EH (cell line): ENCODE measurements at places on chromosomes 6 and 20.
A peak's percentile ranks its signal among the peaks of the same experiment; 100 is the strongest.

DNA sequence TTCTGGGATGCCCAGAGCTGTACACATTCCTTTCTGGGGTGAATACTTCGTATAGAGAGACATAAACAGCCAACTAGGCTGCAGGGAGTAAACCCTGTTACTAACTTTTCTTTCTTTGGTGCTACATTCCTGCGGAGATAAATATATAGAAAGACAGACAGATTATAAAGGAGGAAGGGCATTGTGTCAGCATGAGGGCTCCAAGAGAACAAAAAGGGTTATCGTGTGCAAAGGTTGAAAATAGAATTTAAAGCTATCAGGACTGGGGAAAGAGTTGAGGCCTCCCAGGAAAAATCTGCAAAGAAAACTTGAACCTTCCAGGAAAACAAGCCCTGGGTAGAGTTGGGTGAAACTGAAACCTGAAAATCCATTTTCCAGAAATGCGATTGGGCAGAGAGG is 68.0 kb downstream of the TMEM170B start:
- DNase-seq: no peak

DNA sequence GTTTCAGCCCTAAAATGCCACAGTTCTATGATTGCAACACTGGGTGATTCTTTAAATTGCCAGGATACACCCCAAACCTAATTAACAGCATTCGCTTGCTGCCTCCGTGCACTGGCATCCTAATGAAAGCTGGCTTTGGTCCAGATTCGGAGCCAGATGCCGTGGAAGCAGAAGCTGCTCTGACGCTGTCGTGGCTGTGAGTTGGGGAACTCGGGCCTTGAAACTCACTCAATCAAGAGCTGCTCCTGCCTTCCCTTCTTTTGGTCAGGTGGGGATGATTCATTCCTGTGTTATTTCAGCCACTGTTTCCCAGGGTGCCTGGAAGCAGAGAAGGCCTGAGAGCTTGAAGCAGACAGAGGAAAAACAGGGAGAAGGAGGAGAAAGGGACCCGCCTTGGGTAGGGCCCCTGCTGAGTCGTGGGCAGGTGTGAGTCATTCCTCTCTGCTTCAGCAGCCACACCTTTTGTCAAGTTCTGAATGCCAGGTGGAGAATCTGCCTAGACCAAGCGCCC is 36.2 kb upstream of the DSP start:
- DNase-seq: peak; percentile 75

DNA sequence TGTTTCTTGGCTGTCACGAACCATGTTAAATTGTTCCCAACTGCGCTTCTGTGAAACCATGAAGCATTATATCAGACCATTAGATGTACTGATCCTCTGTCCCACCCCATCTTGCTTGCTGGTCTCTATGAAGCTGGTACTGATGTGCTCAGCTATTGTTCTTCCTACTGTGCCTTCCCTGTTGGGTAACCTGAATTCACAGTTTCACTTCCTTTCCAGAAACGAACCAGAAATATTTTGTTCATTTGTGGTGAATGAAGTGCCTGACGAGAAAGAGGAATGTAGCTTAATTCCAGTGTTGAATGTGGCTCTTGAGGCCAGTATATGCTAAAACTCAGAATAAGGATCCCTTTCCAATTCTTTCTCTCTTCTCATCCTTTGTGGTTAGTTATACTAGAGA is 58.1 kb upstream of the SNAP91 start:
- no peak for DNase-seq

DNA sequence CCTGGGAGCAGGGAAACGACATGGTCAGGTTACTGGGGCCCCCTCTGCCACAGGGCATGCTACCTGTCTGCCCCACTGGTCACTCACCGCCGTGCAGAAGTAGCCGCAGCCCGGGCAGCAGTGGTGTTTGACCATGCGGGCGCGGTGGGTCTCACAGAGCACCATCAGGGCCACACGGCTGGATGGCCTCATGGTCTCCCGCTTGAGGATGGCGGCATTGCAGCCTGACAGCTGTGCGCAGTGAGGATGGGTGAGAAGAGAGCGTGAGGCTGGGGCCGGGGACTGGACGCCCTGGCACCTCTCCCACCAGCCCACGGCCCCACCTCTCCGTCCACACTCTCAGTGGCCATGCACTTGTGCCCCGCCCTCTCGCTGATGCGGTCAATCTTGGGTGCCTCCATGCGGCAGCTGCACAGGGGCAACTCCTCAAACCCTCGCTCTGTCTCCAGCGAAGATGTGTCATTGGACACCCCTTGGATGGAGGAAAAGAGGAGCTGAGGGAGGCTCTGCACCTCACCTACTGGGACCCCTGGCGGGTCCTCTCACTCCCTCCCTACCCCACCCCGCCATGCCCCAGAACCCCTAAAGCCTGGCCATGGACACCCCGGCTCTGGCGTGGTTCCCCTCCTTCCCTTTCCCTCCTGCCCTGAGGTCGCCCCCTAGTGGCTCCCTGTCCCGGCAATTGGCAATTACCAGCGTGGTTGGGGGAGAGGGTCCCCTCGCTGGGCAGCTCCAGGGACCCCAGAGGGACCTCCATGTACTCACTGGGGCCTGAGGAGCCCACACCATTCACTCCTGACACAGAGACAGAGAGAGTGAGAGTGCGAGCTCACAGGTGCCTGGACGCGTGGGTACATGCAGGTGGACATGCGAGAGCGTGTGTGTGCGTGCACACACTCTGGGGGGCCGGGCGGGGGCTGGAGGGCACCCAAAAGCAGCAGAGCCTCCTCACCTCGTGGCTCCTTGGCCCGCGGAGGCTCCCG is 8.9 kb downstream of the EHMT2 start:
- no peak for DNase-seq

GRCh38 chr20:44182863-44183262 is 4.1 kb downstream of the JPH2 start:
- no peak for DNase-seq

DNA sequence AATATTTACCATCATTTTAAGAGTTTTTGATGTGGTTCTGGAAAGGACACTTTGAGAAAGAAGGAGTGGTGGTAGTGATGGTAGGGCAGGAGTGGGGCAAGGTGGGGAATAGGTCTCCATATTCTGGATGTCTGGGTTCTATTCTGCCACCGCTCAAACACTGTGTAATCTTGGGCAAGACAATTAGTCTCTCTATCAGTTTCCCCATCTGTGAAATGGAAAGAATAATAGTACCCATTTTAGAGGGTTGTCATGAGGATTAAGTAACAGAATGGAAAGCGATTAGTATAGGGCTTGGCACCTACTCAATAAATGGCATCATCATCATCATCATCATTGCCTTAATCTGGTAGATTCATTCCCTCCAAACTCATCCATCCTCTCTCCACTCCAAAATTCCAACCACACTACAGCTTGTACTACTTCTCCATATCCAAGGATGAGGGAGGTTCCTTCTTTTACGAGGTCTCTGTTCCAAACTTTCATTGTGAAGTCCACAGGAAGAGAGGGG is 982 bp upstream of the GGT7 start:
- DNase-seq: no peak

GRCh38 chr20:34369265-34369664 is 6.2 kb downstream of the ITCH start:
- no peak for DNase-seq

- DNase-seq: peak; percentile 60
These were observed 521.6 kb downstream of the CD83 start for GRCh38 chr6:14638906-14639761.

GRCh38 chr6:37257320-37257633 is 295 bp upstream of the TBC1D22B start:
- no peak for DNase-seq

DNA sequence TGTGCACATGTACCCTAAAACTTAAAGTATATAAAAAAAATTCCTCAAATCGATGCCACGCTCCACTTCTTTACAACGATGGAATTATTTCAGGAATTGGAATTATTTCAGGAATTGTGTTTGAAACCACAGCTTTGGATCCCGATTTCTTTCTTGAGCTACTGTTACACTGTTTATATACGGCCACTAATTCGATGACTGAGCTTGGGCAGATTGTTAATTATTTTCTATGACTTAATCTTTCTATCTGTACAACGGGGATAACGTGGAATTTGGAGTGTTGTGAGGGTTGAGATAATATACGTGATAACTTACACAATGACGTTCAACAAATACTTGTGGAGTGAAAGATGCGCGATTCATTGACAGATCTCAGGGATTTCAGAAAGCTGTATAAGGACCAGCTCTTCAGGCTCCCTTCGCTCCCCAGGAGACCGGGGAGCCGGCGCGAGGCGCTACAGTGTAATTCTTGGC is 171.3 kb downstream of the SLC16A10 start:
- peak; percentile 77 for DNase-seq
